M059J (cell line): ENCODE measurements at places on chromosomes 6 and 20. TPM values are rescaled to one million over a fixed set of nuclear protein-coding genes. Genes with fewer than 3 reads are reported as not detected.
A peak's percentile ranks its signal among the peaks of the same experiment; 100 is the strongest.

DNA sequence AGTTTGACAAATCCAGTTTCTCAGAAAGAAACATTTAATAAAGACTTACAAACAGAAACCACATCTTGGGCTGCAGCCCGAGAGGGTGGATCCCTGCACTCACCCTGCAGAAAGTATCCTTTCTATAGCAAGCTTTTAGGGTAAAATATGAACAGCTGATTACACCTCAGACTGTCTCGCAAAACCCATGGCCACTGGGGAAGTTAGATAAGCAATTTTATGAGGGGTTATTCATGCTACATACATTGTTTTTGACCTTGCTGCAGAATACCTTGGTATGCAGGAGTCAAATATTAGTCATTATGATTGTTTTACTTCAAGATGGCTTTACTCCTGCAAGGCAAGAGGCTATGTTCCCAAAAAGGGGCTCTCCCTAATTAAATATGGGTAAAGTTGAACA is 126.9 kb downstream of the OR2B2 start:
- DNase-seq: peak; percentile 33

Gene FAM184A
- total RNA-seq: 0.79 and 5.4 TPM in 2 replicates

DNA sequence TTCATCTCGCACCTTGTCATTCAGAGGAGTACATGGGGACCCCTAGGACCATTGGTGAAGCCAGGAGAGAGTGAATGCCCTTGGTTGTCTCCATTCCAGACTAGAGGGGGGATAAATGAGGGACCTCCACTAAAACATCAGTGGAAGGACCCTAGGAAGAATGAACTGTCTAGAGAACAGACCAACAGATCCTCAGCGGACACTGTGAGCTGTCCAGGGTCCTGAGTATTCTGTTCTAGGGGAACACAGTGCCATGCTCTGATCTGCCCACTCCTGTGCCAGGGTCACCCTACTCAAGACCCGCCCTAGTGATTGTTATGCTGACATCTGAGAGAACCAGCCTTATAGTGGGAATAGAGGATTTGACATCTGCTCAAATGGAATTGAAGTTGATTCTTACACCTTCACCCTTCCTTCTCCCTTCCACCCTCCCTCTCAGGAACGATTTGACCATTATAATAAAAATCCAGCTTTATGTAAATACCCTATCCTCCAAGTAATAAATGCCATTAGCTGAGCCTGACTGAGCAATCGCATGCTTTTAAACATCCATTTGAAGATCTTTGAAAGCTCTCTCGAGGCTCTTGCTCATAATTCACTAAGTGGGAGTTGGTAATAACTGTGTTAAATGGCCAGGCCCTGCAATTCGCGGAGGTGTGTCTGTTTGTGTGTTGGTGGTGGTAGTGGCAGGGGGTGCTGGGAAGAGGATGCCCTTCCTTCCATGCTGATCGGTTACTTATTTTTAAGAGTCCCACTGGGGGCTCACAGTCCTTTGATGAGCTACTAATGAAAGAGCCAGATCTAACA is 43.6 kb upstream of the SLC32A1 start:
- DNase-seq: peak; percentile 58

DNA sequence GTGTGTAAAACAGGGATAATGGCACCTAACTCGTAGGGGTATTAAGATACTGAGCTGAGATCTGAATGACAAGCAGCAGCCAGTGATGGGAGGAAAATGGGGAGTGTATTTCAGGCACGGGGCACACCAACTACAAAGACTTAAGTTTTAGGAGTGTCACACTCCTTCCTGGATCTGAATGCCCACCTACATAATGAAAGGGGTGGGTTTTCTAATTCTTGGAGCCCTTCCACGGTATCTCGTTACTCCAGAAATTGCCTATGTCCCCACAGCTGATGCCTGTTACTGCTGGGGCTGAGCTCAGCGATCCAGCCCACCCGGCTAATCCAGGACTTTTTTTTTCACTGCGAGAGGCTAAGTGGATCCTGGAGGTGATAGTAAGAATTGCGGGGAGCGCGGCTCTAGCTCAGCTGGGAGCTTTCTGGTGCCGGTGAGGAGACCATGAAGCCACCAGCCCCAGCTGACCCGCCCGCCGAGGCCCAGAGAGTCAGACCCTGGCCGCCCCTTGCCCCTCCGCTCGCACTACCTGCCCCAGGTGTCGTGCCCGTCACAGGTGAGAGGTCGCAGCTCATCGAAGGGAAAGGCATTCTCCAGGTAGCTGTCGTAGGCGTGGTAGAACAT is 727 bp downstream of the EDEM2 start:
- peak; percentile 46 for DNase-seq

Gene SLC4A11
- total RNA-seq: 0.54 and 1.2 TPM in 2 replicates

GRCh38 chr6:149336609-149336928 is 19.1 kb downstream of the TAB2 start:
- DNase-seq: peak; percentile 15

- DNase-seq: peak; percentile 72
Observed at GRCh38 chr6:143270026-143270425, 180.5 kb downstream of the ADAT2 start.

DNA sequence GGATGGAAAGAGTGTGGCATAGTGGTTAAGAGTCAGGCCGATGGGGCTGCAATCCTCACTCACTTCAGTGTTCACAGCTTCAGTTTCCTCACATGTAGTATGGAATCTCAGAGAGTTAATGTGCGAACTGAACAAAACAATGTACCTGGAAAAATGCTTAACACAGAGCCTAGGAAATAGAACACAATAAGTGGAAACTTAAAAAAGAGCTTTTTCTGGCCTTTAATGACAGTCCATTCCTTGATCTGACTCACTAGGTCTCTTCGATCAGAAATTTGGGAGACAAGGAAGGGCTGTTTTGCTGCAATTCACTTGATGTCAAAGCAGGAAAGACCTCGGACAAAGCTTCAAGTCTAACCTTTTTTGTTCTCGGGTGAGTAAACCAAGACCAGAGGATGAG is 56.1 kb downstream of the KCNB1 start:
- DNase-seq: no peak

GRCh38 chr20:49942303-49942702 is 6.1 kb downstream of the RNF114 start:
- DNase-seq: no peak

Gene HCRTR2
- 0.15 TPM in 1 of 2 replicates, not detected in the other for total RNA-seq

Gene MYLK2
- 0.15 and 0.44 TPM in 2 replicates for total RNA-seq

DNA sequence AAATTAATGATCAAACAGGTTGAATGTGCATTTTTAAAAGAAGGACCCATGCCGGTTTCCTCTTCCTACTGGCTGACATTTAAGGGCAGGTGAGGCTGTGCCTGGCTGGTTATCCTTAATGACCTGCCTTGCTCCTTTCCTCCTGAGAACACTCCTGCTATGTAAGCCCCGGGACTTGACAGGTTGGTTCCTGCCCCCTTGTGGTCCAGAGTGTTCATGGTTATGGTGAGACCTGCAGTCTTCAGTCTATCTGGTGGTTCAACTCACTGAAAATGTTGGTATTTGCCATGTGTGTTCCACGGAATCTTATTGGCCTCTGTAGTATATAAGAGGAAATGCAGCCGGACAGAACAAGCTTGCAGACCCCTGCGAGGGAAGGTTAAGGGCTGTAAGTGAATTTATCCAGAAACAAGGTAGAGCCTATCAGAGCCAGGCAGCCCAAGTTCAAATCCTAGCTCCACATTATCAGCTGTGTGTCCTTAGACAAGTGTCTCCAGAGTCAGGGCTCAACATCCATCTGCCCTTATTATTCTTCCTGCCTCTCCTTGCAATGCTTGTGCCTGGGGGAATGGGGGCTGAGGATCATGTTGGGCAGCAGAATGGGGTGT is 5.2 kb upstream of the BPIFA3 start:
- peak; percentile 66 for DNase-seq

- DNase-seq: no peak
Observed at GRCh38 chr20:14696937-14697336, 359.5 kb upstream of the FLRT3 start.

DNA sequence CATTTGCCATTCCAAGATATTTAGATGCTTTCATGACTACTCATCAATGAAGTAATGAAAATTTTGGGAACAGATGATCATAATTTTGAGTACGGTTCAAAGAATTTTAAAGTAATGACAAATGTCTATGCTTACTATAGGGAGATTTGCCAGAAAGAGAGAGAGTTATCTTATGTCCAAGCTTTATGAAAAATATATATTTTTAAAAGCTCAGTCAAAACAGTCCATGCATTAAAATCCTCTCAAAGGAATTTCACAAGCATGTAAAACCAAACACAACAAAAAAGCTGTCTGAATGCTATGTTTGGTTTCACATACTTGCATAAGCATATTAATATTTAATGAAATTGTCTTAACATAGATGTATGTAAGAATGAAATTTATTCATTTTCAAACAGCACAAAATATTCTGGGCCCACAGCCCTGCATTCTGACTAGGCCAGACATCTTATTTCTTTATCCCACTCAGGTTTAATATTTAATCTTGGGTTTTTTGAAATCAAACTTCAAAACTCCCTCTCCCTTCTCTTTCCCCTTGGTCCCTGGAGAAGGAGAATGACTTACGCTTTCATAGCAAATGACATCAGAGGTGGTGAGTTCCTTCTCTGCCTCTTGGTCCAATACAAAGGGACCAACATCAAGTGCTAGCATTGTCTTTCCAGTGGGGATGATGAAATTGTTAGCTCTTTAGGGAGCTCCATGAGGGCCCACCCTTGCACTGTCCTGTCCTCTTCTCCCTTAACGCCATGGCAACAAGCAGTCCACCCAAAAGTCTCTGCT is 94.2 kb downstream of the ADAT2 start:
- no peak for DNase-seq

DNA sequence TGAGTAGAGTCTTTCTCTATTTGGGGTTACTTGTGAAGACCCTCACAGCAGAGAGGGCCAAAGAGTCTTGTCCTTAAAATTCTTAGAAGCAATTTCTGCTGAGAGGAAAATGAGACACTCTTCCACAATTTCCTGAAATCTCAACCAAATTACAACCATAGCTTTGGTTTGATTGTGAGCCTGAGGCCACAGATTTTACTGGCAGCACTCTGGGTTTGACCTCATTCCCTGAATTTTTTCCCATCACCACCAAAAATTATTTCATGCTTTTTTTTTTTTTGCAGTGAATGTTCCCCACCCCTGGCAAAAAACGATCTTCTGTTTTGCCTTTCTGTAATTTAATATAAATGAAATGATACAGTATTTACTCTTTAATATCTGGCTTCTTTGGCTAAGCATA is 125.5 kb downstream of the THEMIS start:
- DNase-seq: peak; percentile 36

GRCh38 chr20:36925234-36925633 is 26.3 kb downstream of the SAMHD1 start:
- peak; percentile 22 for DNase-seq

DNA sequence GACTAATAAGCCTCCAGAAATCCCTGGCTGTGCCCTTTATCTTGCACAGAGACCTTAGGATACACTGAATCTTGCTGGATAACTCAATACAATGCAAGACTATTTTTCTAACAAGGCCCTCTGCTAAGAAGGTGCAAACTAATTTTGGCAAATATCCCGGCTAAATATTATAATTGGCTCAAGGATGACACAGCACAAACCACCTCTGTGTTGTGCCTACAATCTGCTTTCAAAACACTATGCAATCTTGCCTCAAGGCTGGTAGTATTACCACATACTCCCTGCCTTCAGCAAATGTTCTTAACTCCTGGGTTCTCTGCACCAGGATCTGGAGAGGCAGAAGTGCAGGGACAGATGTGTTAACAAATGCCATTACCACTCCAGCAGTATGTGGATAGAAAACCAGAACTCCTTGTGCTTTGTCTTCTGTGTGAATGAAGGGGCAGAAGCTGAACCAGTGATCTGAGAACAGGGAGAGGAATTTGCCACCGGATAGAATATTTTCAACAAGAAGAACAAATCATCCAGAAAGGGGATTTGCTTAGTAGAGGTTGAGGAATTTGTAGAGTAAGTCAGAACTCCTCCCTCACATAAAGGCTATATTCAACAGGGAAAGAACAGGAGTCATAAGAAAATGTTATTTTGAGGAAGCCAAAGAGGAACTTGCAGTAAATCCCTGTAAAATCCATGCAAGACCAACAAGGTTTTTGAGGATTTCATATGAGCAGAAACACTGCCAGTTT is 74.1 kb upstream of the SLC4A11 start:
- peak; percentile 69 for DNase-seq

DNA sequence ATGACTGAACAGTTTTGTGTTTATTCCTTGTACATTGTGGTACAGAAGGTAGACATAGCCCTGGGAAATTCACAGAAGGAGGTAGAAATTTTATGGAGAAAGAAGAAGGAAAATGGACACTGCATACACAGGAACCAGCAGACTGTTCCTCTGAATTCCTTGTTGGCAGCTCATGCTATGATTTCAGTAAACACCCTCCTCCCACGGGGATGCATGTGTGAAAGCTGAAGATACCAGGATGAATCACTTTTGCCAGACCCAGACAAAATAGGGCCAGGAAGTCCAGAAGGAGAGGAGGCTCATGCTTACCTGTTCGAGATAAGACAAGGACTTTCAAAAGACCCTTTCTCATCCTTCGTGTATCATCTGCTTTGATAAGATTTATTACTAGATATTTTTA is 110.3 kb upstream of the GGTLC1 start:
- peak; percentile 84 for DNase-seq

DNA sequence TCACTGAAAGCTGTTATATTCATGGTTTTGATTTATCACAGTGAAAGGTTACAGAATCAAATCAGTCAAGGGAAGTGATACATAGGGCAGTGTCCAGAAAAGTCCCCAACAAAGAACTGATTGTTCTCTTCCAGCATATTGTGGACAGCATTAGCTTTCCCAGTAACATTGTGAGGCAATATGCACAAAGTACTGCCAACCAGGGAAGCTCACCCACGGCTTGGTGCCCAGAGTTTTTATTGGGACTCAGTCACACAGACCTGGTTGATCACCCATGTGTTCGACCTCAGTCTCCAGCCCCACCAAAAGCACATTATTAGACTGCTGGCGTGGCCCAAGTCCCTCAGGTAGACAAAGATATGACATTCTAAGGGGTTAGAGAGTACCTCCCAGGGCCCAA is 76.0 kb downstream of the LCA5 start:
- no peak for DNase-seq

Gene TSPO2
- not detected in 2 replicates for total RNA-seq

Gene IPCEF1
- total RNA-seq: 0.32 and 1.6 TPM in 2 replicates

DNA sequence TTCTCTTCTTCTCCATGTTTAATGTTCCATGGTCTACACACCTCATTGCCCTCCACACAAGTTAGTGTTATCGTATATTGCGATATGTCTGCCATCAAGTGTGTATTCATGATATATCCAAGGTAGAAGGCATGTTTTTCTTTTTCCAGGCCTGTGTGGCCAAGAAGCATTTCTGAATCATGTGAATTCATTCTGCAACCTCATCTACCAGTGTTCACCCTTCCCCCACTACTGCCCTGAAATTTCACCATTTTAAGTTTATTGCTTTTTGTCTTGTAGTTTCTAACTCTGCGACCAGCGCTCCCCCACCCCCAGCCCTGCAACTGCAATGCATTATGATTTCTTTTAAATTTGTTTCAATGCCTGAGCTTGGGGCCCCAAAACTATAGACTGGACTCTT is 618.0 kb upstream of the FLRT3 start:
- no peak for DNase-seq

Gene HLA-B
- total RNA-seq: 5,375 and 6,541 TPM in 2 replicates

DNA sequence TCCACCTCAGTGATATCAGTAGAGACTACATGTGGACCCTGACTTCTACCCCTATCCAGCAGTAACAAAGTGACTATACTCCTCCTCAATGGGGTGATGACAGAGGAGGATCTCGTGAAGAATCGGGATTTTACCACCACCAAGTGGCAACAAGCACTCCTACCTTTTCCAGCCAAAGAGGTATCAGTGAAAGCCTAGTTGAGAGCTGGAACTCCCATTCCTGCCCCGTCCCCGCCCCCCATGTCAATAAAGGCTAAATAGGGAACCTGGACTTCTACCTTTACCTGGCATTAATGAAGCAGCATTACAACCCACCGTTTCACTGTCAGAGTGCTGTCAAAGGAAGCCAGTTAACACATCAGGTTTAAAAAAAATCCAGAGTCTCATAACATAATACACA is 45.3 kb downstream of the RNF24 start:
- no peak for DNase-seq
